ENCODE measurements at places on chromosomes 11 and 22. TPM values are rescaled to one million over a fixed set of nuclear protein-coding genes. Genes with fewer than 3 reads are reported as not detected.

DUSP8 gene
- total RNA-seq = 4.7 TPM

LMO1 gene
- not detected for total RNA-seq

OR5B21 gene
- total RNA-seq = not detected

UFD1 gene
- total RNA-seq = 42.8 TPM

PGA4 gene
- total RNA-seq = 0.62 TPM

TP53AIP1 gene
- not detected for total RNA-seq

PLEKHA7 gene
- 21.9 TPM for total RNA-seq

CALCA gene
- total RNA-seq = not detected

FGF19 gene
- 0.66 TPM for total RNA-seq

KAT5 gene
- 39.8 TPM for total RNA-seq

DNA sequence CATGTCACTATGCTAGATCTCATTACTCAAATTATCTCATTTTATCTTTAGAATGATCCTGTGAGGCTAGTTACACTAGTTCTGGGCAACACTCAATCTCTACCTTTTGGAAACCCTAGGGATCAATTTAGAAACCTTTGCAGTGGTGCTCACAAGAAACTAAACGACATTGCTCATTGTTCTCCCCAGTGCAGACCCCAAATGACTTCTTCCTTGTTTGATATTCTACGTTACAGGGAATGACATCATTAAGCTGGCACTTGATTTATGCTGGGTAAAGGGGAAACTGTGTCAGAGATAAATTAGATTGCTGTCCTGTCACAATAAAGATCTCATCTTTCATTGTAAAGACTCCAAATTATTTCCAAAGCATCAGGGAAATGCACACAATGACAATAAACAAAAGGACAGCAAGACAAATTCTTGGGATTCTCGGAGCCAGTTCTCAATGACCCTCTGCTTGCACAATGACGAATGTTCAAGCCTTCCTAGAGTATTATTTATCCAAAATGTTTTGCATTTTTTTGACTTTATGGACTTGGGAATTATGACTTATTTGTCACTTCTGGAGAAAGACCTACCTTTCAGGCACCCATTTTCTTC lies 1121.8 kb upstream of the TENM4 start:
- H3K36me3 ChIP-seq = no peaks in the 10 kb centered on the region
- DNase-seq = no peak
- H3K4me3 ChIP-seq = no peak overlapping the region
- peak overlapping the region; percentile 44 for H3K27ac ChIP-seq
- H3K4me1 ChIP-seq = peaks cover 5% of the 10 kb centered on the region

DNA sequence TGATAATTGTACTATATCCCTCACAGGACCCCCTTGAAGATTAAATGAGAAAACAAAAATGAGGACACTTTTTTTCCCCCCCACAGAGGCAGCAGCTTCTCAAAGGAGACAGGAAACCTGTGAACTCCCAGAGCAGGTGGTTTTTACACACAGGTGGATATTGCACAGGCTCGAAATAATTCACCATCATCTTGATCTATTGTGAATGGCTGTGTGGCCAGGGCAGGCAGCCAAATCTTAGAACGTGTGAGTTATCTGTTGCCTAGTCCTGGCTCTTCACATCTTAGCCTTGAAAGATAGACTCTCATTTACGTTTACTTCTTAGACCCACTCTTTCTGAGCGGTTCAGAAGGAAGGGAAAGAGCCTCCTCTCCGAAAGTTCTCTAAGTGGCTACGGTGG lies 23.5 kb downstream of the PPFIBP2 start:
- no peak overlapping the region for H3K27ac ChIP-seq
- DNase-seq = no peak
- no peak overlapping the region for H3K4me3 ChIP-seq
- H3K36me3 ChIP-seq = peaks cover 8% of the 10 kb centered on the region
- H3K4me1 ChIP-seq = peaks cover 11% of the 10 kb centered on the region
- H3K27me3 ChIP-seq = no peaks in the 10 kb centered on the region

- H3K4me3 ChIP-seq = no peak overlapping the region
- peaks cover 13% of the 10 kb centered on the region for H3K27me3 ChIP-seq
- no peaks in the 10 kb centered on the region for H3K36me3 ChIP-seq
- no peak overlapping the region for H3K27ac ChIP-seq
These were observed 532.0 kb downstream of the NTM start for GRCh38 chr11:131902421-131902820.

DNA sequence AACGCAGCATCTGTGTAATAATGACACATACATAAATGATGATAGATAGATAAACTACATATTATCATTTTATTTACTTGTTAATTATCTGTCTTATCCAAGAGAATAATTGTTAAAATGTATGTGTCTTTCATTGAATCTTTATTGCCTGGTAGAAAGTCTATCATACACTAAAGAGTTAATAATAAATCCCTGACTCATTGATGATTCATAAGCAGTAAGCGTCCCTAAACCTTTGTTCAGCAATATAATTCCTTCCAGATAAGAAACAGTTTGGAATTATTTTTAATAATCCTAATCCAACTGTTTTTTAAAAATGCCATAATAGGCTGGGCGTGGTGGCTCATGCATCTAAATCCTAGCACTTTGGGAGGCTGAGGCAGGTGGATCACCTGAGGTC lies 655.6 kb upstream of the CNTN5 start:
- H3K4me1 ChIP-seq = no peaks in the 10 kb centered on the region
- H3K36me3 ChIP-seq = no peaks in the 10 kb centered on the region
- no peak overlapping the region for H3K27ac ChIP-seq
- no peak for DNase-seq
- no peaks in the 10 kb centered on the region for H3K27me3 ChIP-seq

GRCh38 chr22:30127749-30128166 lies 47.5 kb downstream of the HORMAD2 start:
- no peak overlapping the region for H3K27ac ChIP-seq
- no peaks in the 10 kb centered on the region for H3K4me1 ChIP-seq
- H3K27me3 ChIP-seq = no peaks in the 10 kb centered on the region
- H3K36me3 ChIP-seq = no peaks in the 10 kb centered on the region

DNA sequence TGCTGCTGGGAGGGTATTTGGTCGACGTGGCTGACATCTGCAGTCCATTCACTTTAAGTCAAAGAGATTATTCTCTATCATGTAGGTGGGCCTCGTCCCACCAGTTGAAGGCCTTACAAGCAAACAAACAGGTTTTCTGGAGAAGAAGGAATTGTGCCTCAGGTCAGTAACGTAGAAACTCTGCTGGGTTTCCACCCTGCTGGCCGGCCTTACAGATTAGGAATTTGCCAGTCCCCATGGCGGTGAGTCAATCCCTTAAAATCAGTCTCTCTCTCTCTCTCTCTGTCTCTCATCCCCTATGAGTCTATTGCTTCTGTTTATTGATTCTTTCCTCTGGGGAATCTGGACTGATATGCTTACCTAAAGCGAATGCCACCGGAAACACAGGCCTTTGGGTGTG lies 75.4 kb upstream of the FGF3 start:
- DNase-seq = no peak
- no peak overlapping the region for H3K4me3 ChIP-seq
- peaks cover 4% of the 10 kb centered on the region for H3K27me3 ChIP-seq
- H3K36me3 ChIP-seq = no peaks in the 10 kb centered on the region

DNA sequence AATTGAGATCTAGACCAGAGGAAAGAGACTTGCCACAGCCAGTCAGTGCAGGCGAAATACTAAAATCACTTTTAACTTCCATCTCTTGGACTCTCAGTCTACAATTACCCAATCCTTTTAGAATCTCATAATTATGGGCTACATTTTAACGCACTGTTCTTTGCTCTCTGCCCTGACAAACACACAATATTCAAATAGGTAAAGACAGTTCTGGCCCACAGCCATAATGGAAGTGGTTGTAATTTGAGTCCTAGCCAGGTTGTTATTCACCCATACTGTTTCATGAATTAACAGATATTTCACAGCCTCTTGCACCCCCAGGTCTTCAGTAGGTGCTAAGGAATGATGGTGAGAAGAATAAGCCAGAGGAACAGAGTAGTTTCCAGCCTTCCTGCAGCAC lies 830 bp downstream of the C11orf97 start:
- H3K36me3 ChIP-seq = no peaks in the 10 kb centered on the region
- H3K27me3 ChIP-seq = peaks cover 37% of the 10 kb centered on the region
- H3K27ac ChIP-seq = no peak overlapping the region
- no peak overlapping the region for H3K4me3 ChIP-seq
- no peaks in the 10 kb centered on the region for H3K4me1 ChIP-seq

GRCh38 chr11:61949169-61950034 lies 749 bp upstream of the BEST1 start:
- peak; percentile 84 for DNase-seq
- H3K4me1 ChIP-seq = no peaks in the 10 kb centered on the region
- H3K36me3 ChIP-seq = no peaks in the 10 kb centered on the region
- no peak overlapping the region for H3K4me3 ChIP-seq
- peak overlapping the region; percentile 76 for H3K27ac ChIP-seq
- H3K27me3 ChIP-seq = peaks cover 9% of the 10 kb centered on the region

DNA sequence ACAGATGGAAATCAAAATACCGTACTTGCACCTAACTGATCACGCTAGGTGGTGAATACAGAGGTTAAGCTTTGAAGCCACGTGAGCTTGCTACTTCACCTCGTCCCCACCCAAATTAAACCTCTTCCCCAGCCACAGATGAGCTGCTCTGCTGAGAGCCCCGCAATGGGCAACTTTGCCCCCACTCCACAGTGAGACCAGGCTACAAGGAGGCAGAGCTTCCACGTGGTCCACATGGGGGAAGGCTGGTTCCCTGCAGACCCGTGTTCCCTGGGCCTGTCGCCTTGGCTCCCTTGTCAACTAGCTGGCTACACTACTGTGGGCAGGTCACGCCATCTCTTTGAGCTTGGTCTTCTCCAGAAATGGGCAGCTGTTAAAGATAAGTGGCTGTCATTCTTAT lies 10.9 kb downstream of the CD5 start:
- no peaks in the 10 kb centered on the region for H3K36me3 ChIP-seq
- no peak for DNase-seq
- H3K27me3 ChIP-seq = no peaks in the 10 kb centered on the region
- no peaks in the 10 kb centered on the region for H3K4me1 ChIP-seq
